A549 treated with Hydrocortisone at 1 μM for 4 hours (cell line): ENCODE measurements at places on chromosomes 1 and 21. TPM values are rescaled to one million over a fixed set of nuclear protein-coding genes. Genes with fewer than 3 reads are reported as not detected.

C1orf87 gene
- total RNA-seq = not detected in 5 replicates

CHI3L1 gene
- not detected in 5 replicates for total RNA-seq

CGN gene
- 2.0 to 2.4 TPM (median 2.3 TPM) in 5 replicates for total RNA-seq

LCE2C gene
- total RNA-seq = not detected in 5 replicates

UBQLN4 gene
- 34.3 to 41.2 TPM (median 40.5 TPM) in 5 replicates for total RNA-seq
